ENCODE measurements at places on chromosomes 13 and 19. TPM values are rescaled to one million over a fixed set of nuclear protein-coding genes. Genes with fewer than 3 reads are reported as not detected.

Gene KLF1
- total RNA-seq: not detected

DNA sequence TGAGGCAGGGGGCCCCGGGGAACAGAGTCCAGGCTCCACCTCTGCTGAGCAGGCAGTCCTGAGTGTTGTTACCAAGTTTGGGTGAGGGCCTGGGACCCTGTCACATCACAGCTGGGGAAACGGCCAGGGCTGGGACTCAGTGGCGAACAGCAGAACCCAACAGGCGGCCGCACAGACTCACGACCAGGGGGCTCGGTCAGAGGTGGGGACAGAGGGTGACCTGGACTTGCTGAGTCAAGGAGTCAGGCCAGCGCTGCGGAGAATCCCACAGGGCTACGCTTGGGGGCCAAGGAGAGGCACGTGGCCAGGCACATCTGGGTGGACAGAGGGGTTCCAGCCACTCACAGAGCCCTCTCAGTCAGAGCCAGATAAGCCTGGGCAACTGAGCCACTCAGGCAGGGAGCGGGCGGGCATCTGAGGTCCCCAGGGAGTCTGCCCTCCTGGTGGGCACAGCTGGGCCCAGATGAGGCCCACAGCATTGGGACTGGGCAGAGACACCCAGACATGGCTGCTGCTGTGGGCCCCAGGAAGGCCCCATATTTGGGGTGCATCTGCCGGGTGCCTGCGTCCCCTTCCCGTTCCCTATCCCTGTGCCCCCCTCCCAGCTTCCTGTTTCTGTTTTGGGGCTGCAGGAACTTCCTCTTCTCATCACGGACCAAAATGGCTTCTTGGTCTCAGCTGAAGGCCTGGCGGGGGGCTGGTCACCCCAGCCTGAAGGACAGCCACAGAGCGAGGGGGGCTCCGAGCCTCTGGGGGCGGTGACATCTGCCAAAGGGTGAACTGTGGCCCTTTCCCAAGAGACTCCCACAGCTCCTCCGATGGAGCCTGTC lies 34.0 kb downstream of the CEBPA start:
- H3K27ac ChIP-seq: no peak overlapping the region
- H3K27me3 ChIP-seq: no peaks in the 10 kb centered on the region
- no peak for DNase-seq
- no peaks in the 10 kb centered on the region for H3K4me1 ChIP-seq

DNA sequence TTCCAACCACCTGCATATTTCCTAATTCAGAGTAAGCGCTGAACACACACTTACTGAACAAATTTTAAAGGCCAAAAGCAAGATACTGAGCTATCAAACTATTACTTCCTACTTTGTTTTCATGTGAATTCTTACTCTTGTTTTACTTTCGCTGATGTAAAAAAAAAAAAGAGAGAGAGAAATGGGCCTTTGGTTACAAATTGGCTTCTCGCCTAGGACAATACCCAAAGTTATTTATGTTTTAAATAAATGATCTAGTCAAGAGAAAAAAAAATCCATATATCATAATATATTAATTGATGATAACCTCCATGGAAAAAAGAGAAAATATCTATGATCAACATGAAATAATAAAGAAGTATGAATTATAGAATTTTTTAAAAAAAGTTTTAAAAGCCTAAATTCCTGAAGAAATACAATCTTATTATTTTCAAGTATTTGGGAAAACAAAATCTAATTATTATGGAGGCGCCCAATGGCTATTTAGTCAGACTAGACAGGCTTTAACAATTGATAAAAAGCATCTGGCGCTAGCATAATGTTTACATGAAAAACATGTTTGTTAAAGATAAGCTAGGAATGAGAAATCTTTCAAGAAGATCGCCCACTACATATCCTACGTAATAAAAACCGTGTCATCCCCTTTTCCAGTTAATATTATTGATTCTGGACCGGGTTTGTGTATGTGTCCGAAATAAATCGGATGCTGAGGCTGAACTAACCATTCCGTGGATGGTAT lies 9.0 kb downstream of the COL4A1 start:
- H3K4me1 ChIP-seq: peaks cover 99% of the 10 kb centered on the region
- DNase-seq: no peak
- H3K4me3 ChIP-seq: peak overlapping the region; percentile 24
- peak overlapping the region; percentile 98 for H3K27ac ChIP-seq
- no peaks in the 10 kb centered on the region for H3K27me3 ChIP-seq

Gene CEACAM20
- total RNA-seq: not detected

- DNase-seq: no peak
- H3K4me1 ChIP-seq: no peaks in the 10 kb centered on the region
- no peak overlapping the region for H3K27ac ChIP-seq
Observed at GRCh38 chr13:97468331-97468730, 34.4 kb downstream of the RAP2A start.

DNA sequence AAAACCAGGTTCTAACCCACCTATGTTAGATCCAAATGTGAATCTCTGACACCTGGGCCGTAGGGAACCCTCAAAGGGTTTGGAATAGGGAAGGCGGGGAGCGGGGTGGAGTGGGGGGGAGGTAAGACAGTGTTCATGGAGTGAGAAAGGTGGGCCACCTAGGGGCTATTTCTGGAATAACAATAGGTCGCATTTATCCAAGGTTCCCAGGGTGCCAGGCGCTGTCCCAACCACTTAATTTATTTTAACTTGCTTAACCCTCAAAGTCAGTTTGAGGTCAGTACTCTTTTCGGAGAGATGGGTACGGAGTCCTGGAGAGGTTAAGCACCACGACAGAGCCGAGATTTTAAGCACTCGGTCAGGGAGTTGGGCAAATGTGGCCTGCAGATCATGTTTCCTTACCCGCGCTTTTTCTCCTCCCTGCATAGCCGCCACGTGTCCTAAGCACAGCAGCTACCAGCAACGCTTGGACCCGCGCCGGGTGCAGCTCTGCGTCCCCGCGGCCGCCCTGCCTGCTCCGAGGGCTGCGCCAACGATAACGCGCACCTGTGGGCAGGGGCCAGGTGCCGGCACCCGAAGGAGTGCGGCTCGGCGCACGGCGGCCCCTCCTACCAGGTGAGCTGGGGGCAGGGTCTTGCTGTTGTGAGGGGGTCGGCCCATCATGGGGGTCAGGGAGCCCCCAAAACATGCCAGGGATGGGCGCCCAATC lies 25.0 kb upstream of the FXYD3 start:
- no peak overlapping the region for H3K27ac ChIP-seq
- no peaks in the 10 kb centered on the region for H3K36me3 ChIP-seq
- DNase-seq: no peak
- peaks cover 10% of the 10 kb centered on the region for H3K4me1 ChIP-seq
- H3K4me3 ChIP-seq: no peak overlapping the region
- peaks cover 23% of the 10 kb centered on the region for H3K27me3 ChIP-seq

DNA sequence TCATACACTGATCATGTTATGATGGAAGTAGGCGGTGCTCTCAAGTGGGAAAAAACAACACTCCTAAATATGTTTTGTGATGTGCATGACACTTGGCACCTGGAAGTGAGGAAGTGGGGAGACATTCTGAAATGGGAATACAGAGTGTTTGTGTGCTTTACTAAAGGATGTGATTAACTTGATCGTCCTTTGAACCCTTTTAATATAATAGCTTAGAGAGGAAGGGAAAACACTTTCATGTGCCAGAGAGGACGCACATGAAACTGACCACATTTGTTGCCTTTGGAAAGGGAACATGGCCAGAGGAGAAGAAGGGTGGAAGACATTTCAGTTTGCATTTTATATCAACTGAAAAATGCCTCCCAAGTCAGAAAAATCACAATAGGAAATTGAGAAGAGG lies 31.4 kb downstream of the SMAD9 start:
- H3K36me3 ChIP-seq: no peaks in the 10 kb centered on the region
- DNase-seq: no peak
- H3K27ac ChIP-seq: no peak overlapping the region
- H3K4me3 ChIP-seq: no peak overlapping the region
- H3K27me3 ChIP-seq: no peaks in the 10 kb centered on the region

Gene RFX2
- 17.7 TPM for total RNA-seq

Gene LILRB3
- total RNA-seq: 12.5 TPM

GRCh38 chr13:62626771-62627170 lies 1211.1 kb upstream of the PCDH20 start:
- H3K27me3 ChIP-seq: no peaks in the 10 kb centered on the region
- H3K4me3 ChIP-seq: no peak overlapping the region
- H3K36me3 ChIP-seq: no peaks in the 10 kb centered on the region
- H3K27ac ChIP-seq: no peak overlapping the region
- no peak for DNase-seq
- H3K4me1 ChIP-seq: no peaks in the 10 kb centered on the region

GRCh38 chr13:112771877-112772538 lies 82.2 kb downstream of the ATP11A start:
- no peaks in the 10 kb centered on the region for H3K36me3 ChIP-seq
- no peak for DNase-seq
- no peak overlapping the region for H3K27ac ChIP-seq
- H3K4me1 ChIP-seq: no peaks in the 10 kb centered on the region
- H3K4me3 ChIP-seq: no peak overlapping the region

GRCh38 chr13:40648040-40648439 lies 18.4 kb downstream of the FOXO1 start:
- H3K36me3 ChIP-seq: no peaks in the 10 kb centered on the region
- no peak overlapping the region for H3K27ac ChIP-seq
- DNase-seq: no peak
- no peaks in the 10 kb centered on the region for H3K27me3 ChIP-seq
- H3K4me1 ChIP-seq: no peaks in the 10 kb centered on the region

Gene SUCLA2
- 38.3 TPM for total RNA-seq

GRCh38 chr13:110636053-110636475 lies 20.7 kb downstream of the NAXD start:
- no peaks in the 10 kb centered on the region for H3K27me3 ChIP-seq
- H3K4me1 ChIP-seq: no peaks in the 10 kb centered on the region
- no peak overlapping the region for H3K27ac ChIP-seq
- H3K4me3 ChIP-seq: no peak overlapping the region
- peaks cover 45% of the 10 kb centered on the region for H3K36me3 ChIP-seq

DNA sequence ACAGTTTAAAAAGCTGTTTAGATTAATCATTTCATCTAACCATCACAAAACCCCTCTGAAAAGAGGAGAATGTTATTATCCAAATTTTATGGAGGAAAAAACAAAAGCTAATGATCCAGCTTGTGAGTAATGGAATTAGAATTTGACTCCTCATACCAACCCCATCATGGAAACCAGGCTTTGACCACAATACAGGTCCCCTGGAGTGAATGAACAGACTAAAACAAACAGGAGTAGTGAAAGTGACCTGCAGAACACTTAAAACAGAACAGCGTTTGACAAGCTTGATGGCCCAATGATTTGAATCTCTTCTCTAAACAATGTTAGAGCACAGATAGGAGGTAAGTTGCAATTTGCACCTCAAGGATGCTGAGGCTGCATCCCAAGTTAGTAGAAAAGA lies 230.0 kb downstream of the DCT start:
- no peak overlapping the region for H3K4me3 ChIP-seq
- no peak for DNase-seq
- no peaks in the 10 kb centered on the region for H3K27me3 ChIP-seq
- H3K4me1 ChIP-seq: no peaks in the 10 kb centered on the region

DNA sequence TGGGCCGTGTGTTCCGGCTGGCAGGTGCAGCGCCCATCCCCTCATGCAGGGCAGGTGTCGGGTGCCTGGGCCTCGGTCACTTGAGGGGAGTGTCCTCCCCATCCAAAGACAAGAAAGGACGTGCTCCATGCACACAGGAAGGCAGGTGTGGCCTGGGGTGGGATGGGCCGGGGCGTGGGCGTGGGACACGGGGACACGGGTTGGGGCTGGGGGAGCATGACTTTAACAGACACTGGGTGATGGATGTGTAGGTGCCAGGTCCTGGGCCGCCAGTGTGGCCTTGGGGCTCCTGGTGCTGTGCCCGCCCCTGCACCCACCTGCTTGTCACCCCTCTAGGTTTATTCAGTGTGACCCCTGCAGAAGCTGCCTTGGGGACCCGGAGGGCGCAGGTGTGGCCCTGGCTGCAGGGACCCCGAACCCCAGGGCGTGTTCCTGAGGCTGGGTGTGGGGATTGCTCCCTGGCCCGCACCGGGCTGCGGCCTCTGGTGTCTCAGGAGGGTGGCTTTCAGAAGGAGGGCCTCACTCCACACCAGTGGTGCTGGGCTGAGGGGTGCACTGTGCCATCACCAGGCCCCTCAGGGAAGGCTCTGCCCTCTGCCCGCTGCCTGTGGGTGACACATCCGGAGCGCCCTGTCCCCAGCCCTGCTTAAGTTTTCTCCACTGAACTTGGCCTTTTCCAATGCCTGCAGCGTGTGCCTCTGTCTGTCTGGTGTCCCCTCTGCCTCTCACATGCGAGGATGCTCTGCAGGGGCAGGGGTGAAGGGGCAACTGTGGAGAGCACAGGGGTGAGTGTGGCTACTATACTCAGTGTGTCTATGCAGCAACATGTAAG lies 5.2 kb downstream of the TMEM255B start:
- peaks cover 27% of the 10 kb centered on the region for H3K27me3 ChIP-seq
- H3K4me3 ChIP-seq: no peak overlapping the region
- H3K4me1 ChIP-seq: peaks cover 8% of the 10 kb centered on the region
- no peak overlapping the region for H3K27ac ChIP-seq

DNA sequence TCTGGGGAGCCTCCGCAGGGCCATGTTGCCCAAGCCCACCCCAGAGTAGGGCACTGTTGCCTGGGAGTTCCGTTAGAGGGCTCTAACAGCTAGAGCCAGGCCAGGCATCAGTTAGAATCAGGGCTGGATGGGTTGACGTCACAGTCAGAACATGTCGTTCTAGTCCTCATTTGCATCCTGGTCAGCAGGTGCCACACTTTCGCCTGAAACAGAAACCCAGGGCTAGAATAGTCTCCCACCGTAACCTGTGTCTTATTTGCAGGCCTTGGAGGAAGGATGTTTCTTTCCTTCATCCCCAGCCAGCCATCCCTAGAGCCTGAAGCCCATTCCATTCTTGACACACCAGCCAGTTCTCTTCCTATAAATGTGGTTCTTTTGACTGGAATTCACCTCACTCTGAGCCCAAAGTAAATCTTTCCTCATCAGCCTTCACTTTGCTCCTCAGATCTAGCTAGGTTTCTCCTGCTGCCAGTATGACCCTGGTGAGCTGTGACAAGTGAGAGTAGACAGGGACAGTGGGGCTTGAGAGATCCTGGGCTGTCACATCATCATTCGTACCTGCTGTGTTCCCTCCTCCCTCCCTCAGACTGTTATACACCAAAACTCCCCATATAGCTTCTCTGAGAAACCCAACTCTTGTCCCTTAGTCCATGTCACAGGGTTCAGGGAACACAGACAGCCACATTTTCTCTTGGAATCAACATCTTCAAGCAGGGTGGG lies 12.2 kb upstream of the CCDC97 start:
- peaks cover 55% of the 10 kb centered on the region for H3K36me3 ChIP-seq
- peak overlapping the region; percentile 78 for H3K27ac ChIP-seq
- H3K4me3 ChIP-seq: no peak overlapping the region

Gene UBXN6
- 74.9 TPM for total RNA-seq

DNA sequence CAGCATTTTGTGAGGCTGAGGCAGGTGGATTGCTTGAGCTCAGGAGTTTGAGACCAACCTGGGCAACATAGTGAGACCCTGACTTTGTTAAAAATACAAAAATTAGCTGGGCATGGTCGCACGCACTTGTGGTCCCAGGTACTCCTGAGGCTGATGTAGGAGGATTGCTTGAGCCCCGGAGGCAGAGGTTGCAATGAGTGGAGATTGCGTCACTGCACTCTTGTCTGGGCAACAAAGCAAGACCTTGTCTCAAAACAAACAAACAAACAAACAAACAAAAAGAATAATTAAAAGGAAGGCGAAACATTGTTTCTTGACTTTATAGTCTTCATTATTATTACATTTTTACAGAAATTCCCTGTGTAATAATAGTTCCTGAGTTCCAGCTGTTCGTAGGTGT lies 15.9 kb downstream of the BIVM start:
- no peaks in the 10 kb centered on the region for H3K36me3 ChIP-seq
- no peaks in the 10 kb centered on the region for H3K27me3 ChIP-seq
- H3K27ac ChIP-seq: no peak overlapping the region
- DNase-seq: no peak
